Hippocampal formation (tissue), 2 donors: ENCODE measurements at places on chromosomes 1 and 21.

GRCh38 chr21:14675774-14676530, 129.8 kb upstream of the SAMSN1 start:
- DNase-seq: no peak

DNA sequence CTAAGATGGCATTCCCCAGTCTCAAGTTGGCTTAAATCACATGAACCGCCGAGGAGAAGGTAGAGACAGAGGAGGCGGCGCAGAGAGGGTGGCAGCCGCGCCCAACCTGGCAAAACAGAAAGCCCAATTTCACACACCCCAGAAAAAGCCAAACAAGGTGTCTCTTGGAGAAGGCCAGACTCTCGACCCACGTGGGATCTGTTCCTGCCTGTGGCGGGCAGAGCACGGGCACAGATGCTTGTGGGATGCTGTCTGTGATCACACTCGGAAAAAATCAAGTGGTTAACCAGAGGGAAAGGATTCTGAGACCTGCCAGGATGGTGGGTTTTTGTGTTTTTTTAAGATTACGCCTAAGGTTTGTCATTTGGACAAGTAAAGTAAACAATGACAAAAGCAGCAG, 80.7 kb downstream of the MRPL37 start:
- DNase-seq: no peak

GRCh38 chr1:62905309-62905708, 121.4 kb downstream of the ATG4C start:
- no peak for DNase-seq

GRCh38 chr1:175287377-175287776, 94.8 kb upstream of the KIAA0040 start:
- DNase-seq: no peak

DNA sequence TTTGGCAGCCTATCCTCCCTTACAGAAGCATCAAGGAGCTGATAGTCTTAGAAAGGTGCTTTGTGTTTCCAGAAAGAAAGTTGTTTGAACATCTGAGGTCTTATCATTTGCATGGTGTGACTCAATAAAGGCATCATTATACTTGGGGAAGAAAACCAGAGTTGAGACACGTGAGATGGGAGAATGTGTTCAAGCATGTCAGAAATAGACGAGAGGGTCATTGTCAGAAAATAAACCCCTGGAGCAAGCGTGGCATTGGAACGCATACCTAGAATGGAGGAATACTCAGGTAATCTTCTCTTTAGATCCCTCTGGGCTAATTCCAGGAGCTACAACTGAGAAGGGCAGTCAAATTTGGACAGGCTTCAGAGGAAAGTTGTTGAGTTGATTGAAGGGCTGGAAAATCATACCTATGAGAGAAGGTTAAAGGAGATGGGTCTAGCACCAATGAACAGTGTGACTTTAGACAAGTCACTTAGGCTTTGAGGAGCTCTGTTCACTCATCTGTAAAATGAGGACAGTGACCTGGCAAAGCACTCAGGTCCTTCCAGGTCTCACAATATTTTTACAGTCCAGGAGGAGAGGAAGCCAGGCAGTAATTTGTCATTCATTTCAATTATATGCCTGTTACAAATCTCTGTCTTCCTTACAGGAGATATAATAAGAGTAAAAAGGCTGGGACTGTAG, 101.3 kb upstream of the C1orf21 start:
- DNase-seq: no peak

DNA sequence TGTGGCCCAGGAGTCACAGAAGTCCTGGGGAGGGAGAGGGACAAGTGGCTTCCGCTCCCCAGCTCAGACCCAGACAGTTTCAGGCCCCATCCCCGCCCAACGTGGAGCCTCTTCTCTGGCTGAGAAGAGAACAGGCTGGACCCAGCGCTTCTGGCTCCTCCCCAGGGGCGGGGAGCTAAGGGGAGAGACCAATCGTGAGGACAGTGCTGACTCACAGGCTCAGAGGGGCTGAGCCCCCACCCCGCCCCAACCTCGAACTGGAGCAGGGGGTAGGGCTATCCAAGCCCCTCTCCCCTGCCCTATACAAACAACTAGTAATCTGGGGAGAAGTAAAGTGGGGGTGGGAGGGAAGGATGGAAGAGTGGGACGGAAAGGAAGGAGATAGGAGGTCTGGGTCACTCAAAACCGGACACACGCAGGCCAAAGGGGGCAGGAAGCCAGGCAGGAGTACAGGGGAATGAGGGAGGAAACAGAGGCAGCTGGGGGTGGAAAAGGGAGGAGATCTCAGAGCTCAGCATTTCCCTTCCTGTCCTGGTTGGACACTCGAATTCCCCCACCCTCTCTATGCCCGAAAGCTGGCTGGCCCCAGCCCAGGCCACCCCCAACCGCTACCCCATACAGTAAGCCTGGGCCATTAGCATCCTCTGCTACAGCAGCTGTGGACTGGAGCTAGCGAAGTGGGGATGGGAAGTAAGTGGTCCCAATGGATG, at the start of gene SHC1:
TSS of gene SHC1 (minus strand) at position 117 of the 710 bp plus-strand sequence. CDS start 221 bp downstream, outside the sequence.
- peak; percentile 61 for DNase-seq

DNA sequence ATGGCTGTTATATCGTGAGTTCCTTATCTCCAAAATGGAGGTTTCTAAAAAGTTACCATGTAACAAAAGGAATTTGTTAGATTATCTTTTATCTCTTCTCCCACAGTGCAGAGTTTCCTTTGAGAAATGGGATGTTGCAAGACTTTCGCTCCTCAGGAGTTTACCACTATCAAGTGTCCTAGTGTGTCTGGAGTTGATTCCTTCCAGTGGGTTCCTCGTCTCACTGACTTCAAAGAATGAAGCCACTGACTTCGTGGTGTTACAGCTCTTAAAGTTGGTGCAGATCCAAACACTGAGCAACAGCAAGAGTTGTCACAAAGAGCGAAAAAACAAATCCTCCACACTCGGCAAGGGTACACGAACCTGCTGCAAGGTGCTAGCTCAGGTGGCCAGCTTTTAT, 37.0 kb downstream of the SPAG17 start:
- no peak for DNase-seq

GRCh38 chr1:29549001-29549400, 312.7 kb downstream of the PTPRU start:
- no peak for DNase-seq

- DNase-seq: no peak
Measured at GRCh38 chr1:207007352-207008033, 25.1 kb downstream of the C1orf116 start.

GRCh38 chr1:37038227-37039093, 4.1 kb upstream of the GRIK3 start:
- peak; percentile 62 for DNase-seq

DNA sequence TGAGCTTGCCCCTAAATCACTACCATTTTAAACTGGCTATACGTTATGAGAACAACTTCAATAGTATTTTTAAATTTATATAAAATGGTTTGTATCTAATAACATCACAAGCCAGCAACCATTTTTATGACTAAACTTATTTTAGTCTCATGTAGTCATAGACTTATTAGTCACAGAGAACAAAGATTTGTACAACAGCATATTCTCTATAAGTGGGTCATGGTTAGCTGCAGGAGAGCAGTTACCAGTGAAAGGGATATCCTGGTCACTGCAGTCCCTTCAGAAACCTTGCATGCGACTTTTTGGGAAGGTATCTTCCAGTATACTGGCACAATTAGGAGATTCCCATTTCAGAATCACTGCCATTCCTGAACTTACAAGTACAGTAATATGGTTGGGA, 90.0 kb downstream of the HFM1 start:
- no peak for DNase-seq
